ENCODE measurements at places on chromosomes 5 and 9.

- no peak for DNase-seq
Measured at GRCh38 chr5:8355981-8356380, 487.0 kb downstream of the MTRR start.

DNA sequence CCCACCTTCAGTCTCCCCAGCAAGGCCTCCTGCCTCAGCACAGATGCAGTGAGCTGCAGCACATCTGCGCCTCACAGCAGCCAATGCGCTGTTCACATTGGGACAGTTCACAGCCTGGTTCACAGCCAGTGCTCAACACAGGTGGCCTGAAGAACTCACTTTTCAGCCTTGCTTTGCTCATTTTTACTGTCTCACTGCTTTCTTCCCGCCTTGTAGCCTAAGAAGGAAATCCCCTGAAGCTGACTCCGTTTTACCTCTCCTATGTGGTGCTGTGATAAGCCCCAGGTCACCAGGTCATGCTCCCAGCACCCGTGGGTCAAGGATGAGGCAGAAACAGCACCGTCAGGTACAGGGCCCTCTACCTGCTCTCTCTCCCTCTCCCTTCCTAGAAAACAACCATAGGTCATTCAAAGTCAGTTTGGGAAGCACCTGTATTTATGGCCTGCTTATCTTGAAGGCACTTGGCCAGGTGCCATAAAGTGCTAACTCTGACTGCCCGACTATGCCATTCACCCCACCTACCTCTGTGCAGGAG, 1.1 kb downstream of the GCNT4 start:
- no peak for DNase-seq

DNA sequence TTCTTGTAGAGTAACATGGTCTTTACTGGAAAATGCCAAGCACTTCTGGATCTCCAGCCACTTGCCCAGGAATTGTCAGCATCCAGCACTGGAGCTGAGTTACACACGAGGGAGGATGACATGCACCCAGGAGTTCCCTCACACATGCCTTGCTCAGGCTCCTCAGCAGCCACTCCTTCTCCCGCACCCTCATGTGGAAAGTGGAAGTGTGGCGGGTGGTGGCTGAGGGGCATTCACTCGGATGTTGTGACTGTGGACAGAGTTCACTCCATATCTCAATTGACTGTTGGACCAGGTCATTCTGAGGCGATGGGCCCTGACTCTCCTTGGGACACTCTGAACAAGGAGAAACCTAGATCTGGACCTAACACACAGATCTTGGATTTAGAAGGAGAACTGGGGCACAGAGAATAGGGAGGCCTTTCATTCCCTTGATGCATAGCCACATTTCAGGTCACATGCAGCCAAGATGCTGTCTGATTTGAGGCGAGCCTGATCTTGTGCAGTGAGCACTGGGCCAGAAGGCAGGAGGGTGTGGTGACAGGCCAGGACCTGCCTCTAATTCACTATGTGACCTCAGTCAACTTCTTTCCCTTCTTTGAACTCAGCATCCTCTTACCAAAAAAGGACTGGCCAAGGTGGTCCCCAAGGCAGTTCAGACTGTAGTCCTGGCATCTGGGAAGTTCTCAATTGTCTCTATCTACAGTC, 62.1 kb downstream of the CYSTM1 start:
- no peak for DNase-seq

DNA sequence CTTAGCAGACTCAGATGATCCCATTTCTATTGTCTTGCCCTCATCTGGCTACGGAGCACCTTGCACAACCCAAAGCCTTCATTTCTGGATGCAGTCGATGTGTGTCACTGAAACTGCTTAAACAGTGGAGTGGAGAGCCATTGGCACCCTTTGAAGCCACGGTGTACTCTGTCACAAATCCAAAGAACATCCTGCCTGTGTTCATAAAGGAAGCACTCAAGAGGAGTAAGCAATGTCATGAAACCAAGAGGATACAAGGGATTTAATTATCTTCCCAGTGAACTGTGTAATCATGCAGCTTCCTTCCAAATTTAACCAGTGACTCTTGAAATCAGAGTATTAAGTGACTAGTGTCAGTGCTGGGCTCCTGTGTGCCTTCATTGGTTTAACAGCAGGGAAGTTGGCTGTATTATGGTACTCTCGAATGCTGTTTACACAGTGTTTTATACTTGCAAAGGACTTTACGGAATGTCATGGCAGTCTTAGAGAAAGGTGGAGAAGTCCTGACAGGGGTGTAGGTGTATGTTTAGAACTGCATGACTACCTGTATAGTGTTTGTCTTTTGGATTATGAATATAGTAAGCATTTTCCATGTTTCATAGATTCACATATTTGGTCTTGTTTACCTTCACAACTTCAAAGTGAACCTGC, 41.9 kb downstream of the CD180 start:
- DNase-seq, result peak; percentile 39

DNA sequence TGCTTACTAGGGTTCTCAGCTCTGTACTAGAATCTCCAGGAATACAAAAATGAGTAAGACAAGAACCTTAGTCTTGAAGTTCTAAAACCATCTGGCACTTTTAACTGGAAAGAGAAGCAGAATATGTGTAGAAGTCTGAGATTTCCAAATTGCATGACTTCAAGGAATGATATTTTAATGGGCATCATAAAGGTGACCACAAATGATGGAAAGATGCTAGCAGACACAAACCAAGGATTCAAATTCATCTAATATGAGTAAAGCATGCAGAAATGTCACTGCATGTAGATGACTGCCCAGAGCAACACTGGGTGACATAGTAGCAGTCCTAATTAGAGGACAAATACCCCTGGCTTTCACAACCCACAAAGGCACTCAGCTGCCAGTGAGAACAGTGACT, 117.2 kb downstream of the RPS23 start:
- DNase-seq, result no peak

DNA sequence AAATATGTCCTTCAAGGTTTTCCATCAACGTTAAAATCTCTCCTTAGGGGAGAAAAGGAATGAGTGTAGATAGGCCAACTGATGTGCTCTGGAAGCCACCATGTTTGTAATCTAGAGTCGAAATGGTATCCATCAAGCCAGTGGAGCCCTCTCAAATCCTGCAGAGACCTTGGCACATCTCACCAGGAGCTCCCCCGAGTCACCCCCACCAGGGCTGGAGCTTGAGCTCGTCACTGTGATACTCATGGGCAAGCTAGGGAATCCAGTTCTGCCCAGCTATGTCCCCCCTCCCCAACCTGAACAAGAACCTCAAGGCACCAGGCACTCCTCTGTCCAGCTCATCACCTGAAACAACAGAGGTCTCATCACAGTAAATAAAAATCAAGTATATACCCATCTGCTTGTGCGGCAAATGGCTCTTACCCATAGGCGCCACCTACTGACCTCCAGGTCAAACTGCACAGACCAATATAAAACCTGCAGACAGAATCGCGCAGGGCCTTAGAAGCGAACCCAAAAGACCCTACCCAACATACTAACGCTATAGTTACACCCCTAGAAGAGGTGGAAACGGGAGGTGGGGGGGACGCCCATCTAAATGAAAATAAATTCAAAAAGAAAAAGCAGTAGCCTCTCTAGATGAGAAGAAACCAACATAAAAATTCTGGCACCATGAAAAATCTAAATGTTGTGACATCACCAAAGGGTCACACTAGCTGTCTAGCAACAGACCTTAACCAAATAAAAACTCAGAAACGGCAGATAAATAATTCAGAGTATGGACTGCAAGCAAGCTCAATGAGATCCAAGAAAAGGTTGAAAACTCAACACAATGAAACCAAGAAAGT, 75.0 kb downstream of the TTC39B start:
- DNase-seq, result no peak

GRCh38 chr5:74209571-74209970, 431.0 kb downstream of the ENC1 start:
- DNase-seq, result no peak

- DNase-seq, result no peak
Measured at GRCh38 chr9:69519470-69520240, 152.5 kb downstream of the APBA1 start.

- DNase-seq, result no peak
Measured at GRCh38 chr9:79883073-79883645, 311.4 kb downstream of the TLE4 start.

- peak; percentile 51 for DNase-seq
Measured at GRCh38 chr5:77995793-77996409, 219.8 kb upstream of the TBCA start.

GRCh38 chr5:61631438-61631941, 299.4 kb downstream of the ZSWIM6 start:
- no peak for DNase-seq

GRCh38 chr5:110414360-110414759, 312.1 kb downstream of the TMEM232 start:
- DNase-seq, result no peak

GRCh38 chr9:33137781-33138264, 29.3 kb downstream of the B4GALT1 start:
- no peak for DNase-seq

- no peak for DNase-seq
Measured at GRCh38 chr9:126607086-126607485, 6.6 kb upstream of the LMX1B start.

DNA sequence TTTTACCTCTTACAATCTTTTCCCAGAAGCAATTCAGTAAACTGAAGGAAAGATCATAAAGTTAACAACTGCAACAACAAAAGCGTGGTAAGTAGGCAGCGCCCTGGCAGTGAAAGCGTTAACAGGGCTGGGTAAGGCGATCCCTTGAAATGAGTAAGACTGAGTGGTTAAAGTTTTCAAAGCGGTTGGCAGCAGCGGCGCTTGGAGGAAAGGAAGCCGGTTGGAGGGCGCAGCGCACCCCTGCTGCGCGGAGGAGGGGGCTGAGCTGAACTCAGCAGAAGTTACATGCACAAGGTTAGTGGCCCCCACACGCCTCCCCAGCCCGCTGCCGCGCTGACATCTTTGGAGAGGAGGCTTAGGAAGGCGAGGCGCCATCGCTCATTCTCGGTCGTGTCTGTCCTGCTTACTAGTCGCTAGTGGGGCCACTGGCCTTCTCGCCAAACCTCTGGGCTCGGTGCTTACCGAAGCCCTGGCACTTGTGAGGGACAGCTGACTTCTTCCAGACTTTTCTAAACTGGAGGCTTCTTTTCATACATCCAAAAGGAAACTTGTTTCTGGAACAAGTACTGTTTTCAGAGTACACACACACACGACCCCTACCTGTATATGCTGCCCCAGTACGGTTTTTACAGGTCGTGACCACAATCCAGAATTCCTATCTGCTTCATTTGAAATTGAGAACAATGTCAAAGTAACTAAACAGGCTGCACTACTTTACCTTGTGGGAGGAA, at the start of gene SH3RF2:
TSS of gene SH3RF2 (plus strand) at position 178 of the 731 bp plus-strand sequence. CDS start 1,351 bp downstream, outside the sequence.
- DNase-seq, result peak; percentile 47

DNA sequence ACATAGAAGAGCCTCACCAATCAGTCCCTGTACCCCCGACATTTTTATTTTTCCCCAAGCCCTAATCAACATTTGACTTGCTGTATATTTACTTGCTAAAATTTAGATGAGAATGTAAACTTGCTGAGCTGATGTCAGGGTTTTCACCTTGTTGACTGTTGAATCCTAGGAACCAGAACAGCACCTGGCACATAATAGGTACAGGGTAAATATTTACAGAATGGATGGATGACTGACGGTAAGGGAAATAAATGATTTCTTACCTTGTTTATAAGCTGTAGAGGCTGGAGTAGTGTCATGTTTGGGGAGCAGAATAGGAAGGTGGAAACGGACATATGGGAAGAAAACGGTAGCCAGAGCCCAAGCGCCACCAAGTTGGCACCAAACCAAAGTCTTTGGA, 107.0 kb upstream of the NUDT12 start:
- peak; percentile 95 for DNase-seq

- DNase-seq, result no peak
Measured at GRCh38 chr9:4519604-4520003, 29.3 kb downstream of the SLC1A1 start.

GRCh38 chr5:142767911-142768310, 2.3 kb upstream of the ARHGAP26 start:
- DNase-seq, result no peak

GRCh38 chr5:178547753-178548415, 42.3 kb downstream of the COL23A1 start:
- no peak for DNase-seq

- no peak for DNase-seq
Measured at GRCh38 chr9:92728831-92729734, 35.5 kb downstream of the BICD2 start.

DNA sequence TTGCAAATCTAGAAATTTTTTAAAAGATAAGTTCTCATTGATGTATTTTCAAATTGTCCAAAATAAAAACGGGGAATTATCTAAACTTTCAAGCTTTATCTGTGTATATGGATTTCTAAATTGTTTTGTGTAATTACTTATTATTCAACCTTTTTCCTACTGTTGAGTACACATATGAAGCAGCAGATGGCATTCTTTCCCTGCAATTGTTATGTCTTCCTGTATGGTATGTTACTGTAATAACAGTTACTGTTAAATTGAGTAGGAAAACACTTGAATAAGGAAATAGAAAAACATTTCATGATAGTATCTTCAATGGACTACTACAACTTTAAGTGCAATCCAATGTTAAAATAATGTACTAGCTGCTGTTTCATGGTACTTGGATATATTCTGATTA, 124.8 kb downstream of the RANBP17 start:
- DNase-seq, result peak; percentile 6

GRCh38 chr5:2023196-2023595, 140.5 kb upstream of the IRX4 start:
- no peak for DNase-seq

DNA sequence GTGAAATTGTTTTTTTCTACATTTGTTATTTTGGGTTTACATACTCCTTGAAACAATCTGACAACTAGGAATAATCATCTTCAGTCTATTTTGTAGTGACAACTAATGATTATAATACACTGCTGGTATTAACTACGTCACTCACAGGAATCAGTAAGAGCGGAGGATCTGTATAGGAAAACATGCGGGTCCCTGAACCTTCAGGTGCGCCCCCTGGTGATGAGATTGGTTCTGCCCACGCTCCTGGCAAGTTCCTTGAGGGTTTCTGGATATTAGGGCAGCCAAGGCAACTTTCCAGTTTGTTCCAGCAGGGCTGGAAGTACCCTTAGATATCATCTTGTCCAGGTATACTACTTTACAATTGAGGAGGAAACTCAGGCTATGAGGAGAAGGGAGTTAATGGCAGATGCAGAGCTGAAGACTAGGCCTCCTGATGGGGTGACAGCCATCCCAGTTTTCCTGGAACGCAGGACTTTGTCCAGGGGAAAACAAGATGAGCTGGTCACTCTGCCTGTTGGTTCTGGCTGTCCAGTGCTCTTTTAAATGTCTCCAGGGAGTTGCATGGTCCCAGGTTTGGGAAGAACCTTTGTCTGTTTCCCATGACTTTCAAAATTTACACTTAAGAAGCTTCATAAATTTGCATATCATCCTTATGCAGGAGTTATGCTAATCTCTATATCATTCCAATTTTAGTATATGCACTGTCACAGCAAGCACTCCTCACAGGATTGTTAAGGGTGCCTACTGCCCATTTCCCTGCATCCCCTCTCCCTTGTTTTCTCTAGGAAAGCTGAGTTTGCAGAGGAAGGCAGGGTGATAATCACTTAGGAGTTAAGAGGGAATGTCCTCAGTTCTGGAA, 14.9 kb upstream of the WNT8A start:
- peak; percentile 59 for DNase-seq

GRCh38 chr5:52799358-52799982, 11.8 kb downstream of the ITGA1 start:
- DNase-seq, result no peak
